Activated T-cell treated with anti-CD3 and anti-CD28 coated beads, Interleukin-2, amount 50 U/mL, for 72 hours (primary cell): ENCODE measurements at places on chromosomes 4 and X. TPM values are rescaled to one million over a fixed set of nuclear protein-coding genes. Genes with fewer than 3 reads are reported as not detected.

GRCh38 chr4:17787315-17787714, 5.9 kb upstream of the FAM184B start:
- DNase-seq = no peak

- DNase-seq = peak; percentile 4
Measured at GRCh38 chr4:122450847-122451246, 5.7 kb downstream of the IL2 start.

Gene CSAG3
- total RNA-seq = 1.3 TPM

Gene CXorf49
- total RNA-seq = not detected

GRCh38 chr4:123068081-123068480, 145.7 kb upstream of the NUDT6 start:
- DNase-seq = no peak

GRCh38 chr4:169030562-169030982, 20.5 kb upstream of the CBR4 start:
- DNase-seq = no peak

Gene SPIN2B
- 10.0 TPM for total RNA-seq

GRCh38 chr4:118761397-118762016, 74.4 kb downstream of the SEC24D start:
- DNase-seq = no peak

- no peak for DNase-seq
Measured at GRCh38 chr4:699816-700580, 5.6 kb upstream of the PCGF3 start.

GRCh38 chr4:99149426-99150019, 5.4 kb upstream of the ADH4 start:
- DNase-seq = no peak

GRCh38 chr4:155889031-155889793, 14.3 kb upstream of the TDO2 start:
- DNase-seq = no peak

- DNase-seq = no peak
Measured at GRCh38 chr4:186676531-186677161, 47.0 kb downstream of the FAT1 start.

- DNase-seq = no peak
Measured at GRCh38 chrX:131818297-131818936, 204.7 kb upstream of the STK26 start.
